ENCODE measurements at places on chromosomes 13 and 19.

DNA sequence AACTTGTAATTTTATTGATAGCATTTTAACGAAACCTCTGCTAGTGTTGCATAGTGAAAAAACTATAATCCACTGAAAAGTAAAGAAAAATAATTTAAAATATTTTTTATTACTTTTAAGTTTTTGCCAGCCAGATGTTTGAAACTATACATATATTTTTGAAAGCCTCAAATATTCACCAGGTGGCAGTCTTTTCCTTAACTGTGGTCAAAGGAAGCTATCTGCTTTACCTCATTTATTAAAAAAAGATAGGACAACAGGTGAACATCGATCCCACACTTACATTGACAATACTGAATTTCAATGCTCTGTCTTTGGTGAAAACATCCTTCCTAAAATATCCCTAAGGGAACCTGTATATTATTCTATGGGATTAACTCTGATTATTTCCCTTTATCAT is 100.5 kb downstream of the TRPC4 start:
- no peak for DNase-seq

- no peak for DNase-seq
Measured at GRCh38 chr13:85709072-85709471, 90.1 kb downstream of the SLITRK6 start.

DNA sequence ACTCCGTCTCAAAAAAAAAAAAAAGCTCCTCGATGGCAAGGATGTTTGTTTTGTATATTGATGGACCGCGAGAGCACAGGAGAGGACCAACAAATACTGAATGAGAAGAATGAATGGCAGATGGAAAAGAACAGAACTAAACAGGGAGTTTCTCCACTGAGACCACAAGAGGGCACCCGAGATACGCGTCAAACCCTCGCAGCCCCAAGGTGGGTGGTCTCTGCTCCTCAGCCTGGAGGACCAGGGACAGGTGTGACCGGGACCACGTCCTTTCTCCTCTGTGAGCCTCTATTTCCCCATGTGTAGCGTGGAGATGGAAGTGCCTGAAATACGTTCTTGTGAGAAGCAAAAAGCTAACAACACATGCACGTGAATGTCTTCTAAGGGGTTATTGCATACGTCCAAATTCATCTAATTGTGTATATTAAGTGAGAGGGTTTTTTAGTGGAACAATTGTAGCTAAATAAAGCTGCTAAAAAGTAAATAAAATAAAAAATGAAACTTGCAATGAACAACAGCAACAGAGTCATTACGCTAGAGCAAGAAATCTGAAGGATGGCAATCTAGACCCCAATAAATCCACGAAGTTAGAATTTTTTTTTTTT is 8.3 kb upstream of the CDC42EP5 start:
- no peak for DNase-seq

DNA sequence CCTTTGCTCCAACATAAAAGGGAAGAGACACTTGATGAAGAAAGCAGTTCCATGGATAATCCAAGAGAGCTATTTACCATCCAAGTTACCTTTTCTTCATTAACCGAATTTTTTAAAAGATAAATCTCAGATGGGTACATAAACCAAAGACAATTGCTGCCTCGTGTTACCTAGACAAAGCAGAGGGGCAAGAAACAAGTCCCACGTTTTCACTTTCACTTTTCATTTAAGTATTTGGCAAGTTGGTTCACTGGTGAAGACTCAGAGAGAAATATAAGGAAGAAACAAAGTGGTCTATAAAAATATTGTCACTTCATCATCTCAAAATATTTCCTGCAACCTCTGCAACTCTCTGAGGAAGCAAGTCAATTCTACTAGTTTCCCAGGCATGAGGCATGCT is 446.1 kb downstream of the FGF14 start:
- DNase-seq: no peak

- DNase-seq: no peak
Measured at GRCh38 chr13:24064371-24064770, 96.1 kb upstream of the SPATA13 start.

GRCh38 chr13:88761145-88761544 is 1090.0 kb downstream of the SLITRK5 start:
- no peak for DNase-seq

Data from stimulated activated CD8-positive, alpha-beta memory T cell treated with anti-CD3 and anti-CD28 coated beads, Interleukin-15, amount 100 ng/mL, for 4 hours (primary cell).